ENCODE measurements at places on chromosomes 3 and 15.

DNA sequence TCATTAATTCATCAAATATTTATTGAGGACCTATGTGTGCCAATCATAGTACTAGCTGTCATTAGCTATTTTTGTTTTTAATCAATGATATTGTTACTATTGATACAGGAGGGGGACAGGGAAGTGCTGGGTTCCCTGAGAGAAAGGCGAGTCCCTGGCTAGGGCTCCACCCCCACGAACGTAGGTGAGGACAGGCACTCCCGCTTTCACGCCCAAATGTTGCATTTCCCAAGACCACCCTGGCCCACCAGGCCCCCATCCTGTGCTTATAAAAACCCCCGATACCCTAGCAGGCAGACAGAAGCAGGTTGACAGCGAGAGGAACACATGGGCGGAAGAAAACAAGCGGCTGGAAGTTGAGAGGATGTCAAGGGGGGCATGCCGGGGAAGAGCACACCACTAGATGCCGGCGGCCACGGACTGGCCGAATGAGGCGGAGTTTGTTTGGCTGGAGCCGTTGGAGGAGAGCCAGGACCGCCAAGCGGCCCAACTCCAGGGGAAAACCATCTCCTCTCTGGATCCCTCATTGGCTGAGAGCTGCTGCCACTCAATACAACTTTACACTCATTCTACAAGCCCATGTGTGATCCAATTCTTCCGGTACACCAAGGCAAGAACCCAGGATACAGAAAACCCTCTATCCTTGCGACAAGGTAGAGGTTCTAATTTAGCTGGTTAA, 798.7 kb upstream of the SEMA6D start:
- DNase-seq, result no peak

- DNase-seq, result no peak
Measured at GRCh38 chr3:122395582-122395981, 11.6 kb downstream of the FAM162A start.

DNA sequence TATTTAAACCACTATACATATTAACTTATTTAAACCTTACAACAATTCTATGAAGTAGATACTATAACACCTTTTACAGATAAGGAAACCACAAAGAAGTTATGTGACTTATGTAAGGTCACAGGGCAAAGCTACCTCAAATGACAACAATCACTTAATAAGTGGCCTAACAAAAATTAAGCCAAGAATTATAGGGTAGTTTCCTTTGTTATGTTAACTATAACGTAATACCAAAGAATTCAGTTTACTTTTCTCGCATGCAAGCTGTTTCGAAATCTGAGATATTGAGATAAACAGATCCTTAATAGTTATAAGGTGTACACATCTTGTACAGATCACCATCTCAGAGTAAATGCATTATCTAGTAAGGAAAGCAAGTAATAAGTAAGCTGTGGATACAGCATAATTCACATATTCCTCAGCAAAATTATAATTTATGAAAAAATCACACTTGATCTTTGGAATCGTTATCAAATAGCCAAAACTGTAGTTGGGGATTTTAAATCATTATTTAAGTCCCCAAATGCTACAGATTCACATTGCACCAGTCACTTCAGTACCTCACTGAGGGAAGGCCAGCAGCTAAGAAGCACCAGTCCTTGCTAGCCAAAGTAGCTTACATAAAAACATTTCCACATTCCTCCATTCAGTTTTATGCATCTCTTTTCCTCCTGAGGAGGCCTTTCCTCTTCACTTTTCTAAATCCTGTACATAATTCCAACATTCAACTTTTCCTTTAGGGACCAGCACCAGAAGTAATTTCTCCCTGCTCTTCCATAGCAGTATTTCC, 226.8 kb downstream of the TBC1D5 start:
- DNase-seq, result no peak

GRCh38 chr15:95113041-95113440, 881.7 kb downstream of the MCTP2 start:
- DNase-seq, result no peak

GRCh38 chr3:116440196-116440595, 5.1 kb downstream of the LSAMP start:
- DNase-seq, result no peak

GRCh38 chr3:76199382-76199781, 414.0 kb upstream of the ZNF717 start:
- DNase-seq, result no peak

GRCh38 chr3:133593243-133593642, 19.8 kb downstream of the CDV3 start:
- no peak for DNase-seq

- DNase-seq, result no peak
Measured at GRCh38 chr3:23446301-23446700, 243.2 kb downstream of the UBE2E2 start.

DNA sequence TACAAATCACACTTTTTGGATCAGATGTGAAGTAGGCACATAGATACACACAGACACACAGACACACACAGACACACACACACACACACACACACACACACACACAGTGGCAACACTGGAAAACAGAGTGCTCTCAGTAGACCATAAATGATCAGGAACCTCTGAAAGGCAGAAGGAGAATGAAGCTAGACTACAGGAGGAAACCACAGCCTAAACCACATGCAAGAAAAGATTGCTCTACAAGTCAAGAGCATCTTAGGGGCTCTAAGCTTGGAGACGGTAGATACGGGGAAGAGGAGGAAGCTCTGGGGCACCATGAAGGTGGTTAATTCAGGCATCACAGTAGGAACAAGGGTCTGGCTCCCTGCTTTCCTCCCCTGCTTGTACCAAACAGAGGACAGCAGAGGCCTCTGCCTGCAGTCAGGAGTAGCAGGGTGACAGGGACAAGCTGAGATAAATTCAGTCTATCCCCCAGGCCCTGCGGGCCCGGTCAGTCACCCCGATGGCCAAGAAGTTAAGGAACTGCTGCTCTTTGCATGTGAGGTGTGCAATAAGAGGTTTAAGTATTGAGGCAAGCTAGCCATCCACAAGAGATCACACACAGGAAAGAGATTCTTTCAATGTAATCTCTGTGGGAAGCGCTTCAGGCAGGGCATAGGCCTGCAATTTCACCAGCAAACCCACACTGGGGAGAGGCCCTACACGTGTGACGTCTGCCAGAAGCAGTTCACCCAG, 23.5 kb upstream of the ARPIN start:
- DNase-seq, result no peak

DNA sequence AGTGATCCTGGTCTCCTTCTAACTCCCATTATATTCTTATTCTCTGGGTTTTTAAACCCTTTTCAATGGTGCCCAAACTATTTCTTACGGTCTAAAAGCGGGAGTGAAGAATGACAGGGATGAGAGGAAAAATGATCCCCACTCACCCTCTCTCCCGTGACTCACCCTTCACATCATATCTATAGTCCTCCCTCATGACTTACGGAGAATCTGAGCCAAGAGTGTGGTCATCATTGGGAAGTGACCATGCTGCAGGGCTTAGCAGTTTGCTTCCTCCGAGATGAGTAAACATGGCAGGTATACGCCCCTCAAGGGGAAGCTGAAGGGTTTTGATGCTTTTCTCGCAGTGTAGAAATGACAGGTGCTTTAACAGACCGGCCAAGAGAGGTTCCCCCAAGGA, 274.0 kb downstream of the RYR3 start:
- no peak for DNase-seq

DNA sequence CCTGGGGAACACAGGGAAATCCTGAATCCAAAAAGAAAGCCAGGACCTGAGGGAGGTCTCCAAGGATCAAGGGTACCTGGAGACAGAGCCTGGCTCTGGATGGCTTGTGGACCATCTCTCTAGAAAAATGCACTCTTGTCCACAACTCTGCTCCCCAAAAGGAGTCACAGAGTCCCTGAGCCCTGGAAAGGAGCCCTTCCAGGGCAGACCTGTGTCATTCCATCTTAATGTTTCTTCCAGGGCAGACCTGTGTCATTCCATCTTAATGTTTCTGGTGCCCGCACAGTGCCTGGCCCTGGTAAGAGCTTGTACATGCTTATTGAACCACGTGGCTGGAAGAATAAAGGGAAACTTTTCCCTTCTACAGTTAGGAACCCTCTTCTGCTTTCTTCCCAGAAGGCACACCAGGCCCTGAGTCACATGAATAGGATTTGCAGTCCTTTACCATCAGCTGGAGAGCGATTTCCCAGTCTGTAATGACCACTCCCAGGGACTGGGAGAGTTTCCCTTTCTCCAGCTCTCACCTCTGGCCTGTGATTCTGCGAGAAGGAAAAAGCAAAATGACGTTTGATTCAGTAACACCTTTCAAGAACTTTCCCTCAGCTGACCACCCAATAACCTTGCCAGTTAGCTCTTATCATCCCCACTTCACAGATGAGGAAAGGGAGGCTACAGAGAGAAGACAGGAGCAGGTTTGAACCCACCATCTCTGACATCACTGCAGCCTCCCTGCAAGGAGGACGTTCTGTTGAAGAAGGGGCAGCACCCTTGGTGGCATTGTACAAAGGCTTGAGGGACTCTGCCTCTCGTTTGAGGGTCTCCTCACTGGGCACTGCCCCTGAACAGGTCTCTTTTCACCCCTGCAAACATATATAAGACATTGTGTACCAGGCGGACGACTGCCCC, 35.8 kb upstream of the SLCO2A1 start:
- no peak for DNase-seq

GRCh38 chr3:41350441-41350840, 151.1 kb downstream of the CTNNB1 start:
- no peak for DNase-seq

GRCh38 chr3:180492047-180492446, 109.9 kb upstream of the TTC14 start:
- DNase-seq, result no peak

DNA sequence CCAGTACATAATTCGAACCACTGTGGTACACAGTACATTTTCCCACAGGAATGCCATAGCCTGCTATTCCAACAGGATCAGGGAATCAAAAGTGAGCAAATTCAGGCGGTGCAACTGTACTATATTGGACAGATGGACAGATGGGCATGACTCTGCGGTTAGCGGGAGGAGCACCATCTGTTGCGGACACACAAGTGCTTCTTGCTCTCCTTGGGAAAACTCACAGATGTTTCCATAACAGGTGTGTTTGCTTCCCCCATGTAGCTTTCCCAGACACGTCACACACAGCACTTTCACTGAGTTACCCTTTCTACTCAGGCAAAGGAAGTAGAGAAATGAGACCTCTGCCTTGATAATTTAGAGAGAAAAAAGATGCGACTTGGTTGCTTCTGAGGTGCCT, 325.1 kb upstream of the THBS1 start:
- no peak for DNase-seq

- DNase-seq, result no peak
Measured at GRCh38 chr3:5055357-5056110, 66.6 kb upstream of the ARL8B start.

DNA sequence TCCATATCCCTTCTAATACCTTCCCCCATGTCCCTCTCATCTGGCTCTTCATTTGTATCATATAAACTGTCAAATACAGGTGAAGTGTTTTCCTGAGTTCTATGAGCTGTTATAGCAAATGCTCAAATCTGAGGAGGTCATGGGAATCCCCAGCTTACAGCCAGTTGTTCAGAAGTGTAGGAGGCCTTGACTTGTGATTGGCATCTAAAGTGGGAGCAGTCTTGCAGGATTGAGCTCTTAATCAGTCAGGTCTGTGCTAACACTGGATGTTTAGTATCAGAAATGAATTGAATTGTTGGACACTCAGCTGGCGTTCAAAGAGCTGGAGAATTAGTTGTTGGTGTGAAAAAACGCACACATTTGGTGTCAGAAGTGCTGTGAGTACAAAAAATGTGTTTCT, 65.0 kb downstream of the IFT57 start:
- DNase-seq, result no peak

- no peak for DNase-seq
Measured at GRCh38 chr3:77362936-77363335, 323.0 kb downstream of the ROBO2 start.

- no peak for DNase-seq
Measured at GRCh38 chr15:81941479-81941878, 104.3 kb downstream of the MEX3B start.

DNA sequence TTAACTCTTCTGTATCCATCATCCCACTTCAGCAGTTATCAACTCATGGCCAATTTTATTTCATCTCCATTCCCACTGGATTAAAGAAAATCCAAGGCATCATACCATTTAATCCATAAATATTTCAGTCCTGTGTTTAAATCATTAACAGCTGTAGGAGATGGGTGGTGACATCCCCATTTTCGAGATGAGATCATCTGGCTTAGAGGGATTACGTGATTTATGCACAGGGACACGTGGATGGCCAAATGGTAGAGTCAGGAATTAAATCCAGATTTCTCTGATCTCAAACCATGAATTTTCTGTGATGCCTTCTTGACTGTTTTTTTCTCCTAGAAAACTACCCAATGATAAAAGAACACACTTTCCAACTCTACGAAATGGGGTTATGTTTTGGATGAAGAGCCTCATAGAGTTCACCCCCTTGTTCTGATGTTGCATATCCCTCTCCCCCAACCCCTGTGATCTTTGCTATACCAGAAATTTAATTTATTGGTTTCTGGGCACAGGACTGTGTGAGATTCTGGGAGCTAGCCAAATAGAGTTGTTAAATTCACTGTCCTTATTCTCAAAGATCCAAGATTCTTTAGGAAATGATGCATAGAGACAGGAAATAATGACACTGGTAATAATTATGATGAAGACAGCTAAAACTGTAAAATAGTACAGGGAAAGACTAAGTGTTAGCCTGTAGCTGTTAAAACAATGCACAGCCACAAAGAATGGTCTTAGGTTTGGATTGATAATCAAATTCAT, 7.4 kb downstream of the ZNF589 start:
- no peak for DNase-seq

GRCh38 chr3:39189959-39190269, 2.5 kb downstream of the XIRP1 start:
- no peak for DNase-seq

DNA sequence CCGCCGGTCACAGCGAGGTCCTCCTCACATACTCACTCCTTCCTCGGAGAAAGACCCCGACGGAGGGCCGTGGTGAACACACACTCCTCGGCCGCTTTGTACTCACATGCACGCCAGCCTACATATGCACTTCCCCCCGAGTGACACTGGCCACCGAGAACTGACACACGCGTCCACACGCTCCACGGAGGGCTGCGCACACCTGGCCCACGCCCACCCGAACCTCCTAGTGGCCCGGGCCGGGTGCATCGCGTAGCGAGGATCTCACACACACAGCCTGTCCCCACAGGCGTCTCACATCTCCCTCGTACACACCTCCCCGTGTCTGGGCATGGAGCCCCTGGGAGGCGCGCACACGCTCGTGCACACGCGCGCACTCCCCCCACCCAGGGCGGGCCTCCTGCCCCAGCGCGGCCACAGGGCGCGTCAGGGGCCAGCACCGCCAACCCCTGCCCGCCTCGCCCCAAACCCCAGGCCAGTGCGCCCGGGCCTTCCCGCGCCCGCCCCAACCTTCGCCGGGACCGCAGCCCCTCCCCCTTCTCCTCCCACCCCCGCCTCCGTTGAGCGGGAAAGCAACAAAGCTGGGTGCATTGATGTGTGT, 411 bp upstream of the C3orf70 start:
- no peak for DNase-seq

GRCh38 chr15:64455961-64456371, 4.4 kb upstream of the ZNF609 start:
- DNase-seq, result no peak

All from cortex of kidney (tissue), 1 donor.